Motor neuron (in vitro differentiated cells): ENCODE measurements at places on chromosomes 12 and 14.
A peak's percentile ranks its signal among the peaks of the same experiment; 100 is the strongest.

DNA sequence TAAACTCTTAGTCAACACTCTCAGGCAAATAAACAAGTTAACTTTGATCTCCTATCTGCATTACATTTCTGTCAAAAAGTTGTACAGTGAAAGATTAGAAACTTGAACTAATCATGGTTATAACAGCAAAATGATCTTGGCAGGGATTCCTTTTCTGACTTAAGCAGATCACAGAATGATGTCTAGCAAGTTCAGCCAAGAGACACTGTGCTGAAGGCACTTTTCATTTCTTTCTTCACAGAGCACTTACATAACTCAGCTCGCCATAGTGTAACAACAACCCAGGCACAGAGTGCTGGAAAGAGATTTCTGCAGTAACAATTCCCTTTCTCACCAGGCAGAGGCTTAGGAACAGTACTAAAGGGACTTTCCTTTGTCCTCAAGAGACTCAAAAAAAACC, 19.6 kb upstream of the CSRP2 start:
- ATAC-seq: no peak

- ATAC-seq: peak; percentile 99
Observed at GRCh38 chr14:59755409-59756135, 115.0 kb downstream of the RTN1 start.

DNA sequence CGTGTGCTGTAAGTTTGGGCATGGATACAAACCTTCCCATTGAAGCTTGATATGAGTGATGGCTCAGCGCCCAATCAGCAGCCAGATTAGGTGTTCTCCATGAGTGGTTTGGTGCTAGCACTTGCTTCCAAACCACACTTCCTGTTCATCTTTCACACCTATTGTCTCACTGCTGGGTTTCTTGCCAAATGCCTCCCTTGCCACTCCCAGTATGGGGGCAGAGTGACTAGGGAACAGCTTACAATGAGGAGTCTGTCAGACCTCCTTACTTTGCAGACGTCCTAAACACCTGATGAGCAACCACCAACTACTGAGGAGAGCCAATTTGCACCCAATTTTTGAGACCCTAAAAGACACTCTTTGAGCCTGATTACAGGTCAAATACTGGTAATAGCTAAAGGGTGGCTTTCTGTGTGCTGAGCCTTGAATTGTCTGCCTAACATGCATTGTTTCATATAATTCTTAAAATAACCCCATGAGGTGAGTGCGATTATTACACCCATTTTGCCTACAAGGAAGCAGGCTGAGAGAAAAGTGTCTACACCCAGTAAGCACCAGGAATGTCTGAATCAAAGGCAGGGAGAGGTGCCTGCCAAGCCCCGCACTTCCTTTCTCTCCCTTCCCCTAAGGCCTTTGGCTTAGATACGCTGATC, 48.4 kb upstream of the FOS start:
- ATAC-seq: no peak

- ATAC-seq: no peak
Observed at GRCh38 chr12:113853491-113853890, 112.6 kb downstream of the RBM19 start.

GRCh38 chr12:132386926-132387497, 57.6 kb upstream of the GALNT9 start:
- no peak for ATAC-seq

GRCh38 chr14:51442513-51443175, 202.6 kb downstream of the TMX1 start:
- ATAC-seq: no peak

DNA sequence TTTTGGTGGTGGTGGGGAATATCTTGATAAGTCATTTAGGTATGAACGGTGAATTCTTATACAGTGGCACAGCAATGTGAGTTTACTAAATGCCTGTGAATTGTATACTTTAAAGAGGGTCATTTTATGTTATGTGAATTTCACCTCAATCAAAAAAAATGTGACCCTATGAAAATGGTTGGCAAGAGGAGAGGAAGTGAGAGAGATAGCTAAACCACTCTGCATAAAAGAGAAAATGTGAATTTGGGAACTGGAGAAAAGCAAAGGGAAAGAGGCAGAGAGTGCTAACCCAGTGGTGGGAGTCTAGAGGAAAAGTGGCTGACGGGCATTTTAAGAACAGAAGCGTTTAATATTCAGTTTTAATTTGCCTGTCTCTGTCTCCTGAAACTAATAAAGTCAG, 93.8 kb downstream of the SLC38A6 start:
- ATAC-seq: no peak

GRCh38 chr14:31897581-31898186, 179.4 kb upstream of the ARHGAP5 start:
- ATAC-seq: peak; percentile 22

GRCh38 chr12:110937104-110937641, 16.8 kb upstream of the MYL2 start:
- peak; percentile 58 for ATAC-seq

DNA sequence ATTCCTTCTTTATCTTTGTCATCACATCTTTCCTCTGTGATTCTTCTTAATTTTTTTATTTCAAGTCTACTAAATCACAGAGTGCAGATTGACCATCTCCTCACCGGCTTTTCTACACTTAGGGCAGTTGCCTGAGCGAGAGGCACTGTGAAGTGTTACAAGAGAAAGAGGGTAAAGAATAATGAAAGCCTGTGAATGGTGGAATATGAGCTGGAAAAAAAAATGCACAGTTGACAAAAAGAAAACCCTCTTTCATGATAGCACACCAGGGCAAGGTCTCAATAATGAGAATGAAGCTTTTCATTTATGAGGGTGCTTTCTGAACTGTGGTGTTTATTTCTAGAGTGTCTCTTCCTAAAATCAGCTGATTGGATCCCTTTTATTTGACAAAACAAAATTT, 106.2 kb upstream of the PDE3A start:
- no peak for ATAC-seq

DNA sequence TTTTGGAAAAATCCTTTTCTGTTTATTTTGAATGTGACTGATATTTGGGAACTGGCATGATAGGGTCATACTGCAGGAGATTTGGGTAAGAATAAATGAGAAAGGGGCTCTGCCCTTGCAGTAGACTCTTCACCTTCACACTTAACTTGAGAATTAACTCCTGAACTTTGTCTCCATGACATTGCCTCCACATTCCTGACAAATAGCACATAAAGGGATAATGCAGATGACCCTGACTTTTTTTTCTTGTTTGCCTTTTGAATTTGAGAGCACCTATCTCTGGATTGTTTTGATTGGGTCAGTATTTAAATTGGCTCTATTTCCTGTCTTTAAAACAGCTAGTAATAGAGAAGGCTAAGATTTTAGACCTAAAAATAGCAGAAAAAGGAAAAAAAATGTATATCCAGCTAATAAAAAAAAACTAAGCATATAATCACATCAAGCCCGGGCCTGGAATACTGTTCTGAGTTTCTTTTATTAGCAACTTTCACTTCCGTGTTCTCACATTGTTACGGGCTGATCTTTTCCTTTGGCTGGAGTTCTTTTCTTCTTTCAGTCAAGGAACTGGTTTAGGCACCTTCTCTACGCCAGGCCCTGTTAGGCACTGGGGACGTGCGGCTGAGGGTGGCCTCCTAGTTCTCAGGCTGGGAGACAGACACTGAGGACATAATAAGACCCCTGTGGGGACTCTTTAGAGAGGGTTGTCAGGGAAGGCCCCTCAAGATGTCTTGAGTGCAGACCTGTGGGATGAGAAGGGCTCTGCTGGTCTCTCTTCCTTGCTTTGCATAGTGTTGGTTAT, 53.1 kb upstream of the GNPNAT1 start:
- ATAC-seq: no peak

GRCh38 chr12:89179245-89179644, 173.1 kb downstream of the DUSP6 start:
- no peak for ATAC-seq

GRCh38 chr14:44945264-44945663, 16.5 kb downstream of the KLHL28 start:
- ATAC-seq: no peak

GRCh38 chr14:92413379-92413778, 90.4 kb downstream of the SLC24A4 start:
- peak; percentile 26 for ATAC-seq

DNA sequence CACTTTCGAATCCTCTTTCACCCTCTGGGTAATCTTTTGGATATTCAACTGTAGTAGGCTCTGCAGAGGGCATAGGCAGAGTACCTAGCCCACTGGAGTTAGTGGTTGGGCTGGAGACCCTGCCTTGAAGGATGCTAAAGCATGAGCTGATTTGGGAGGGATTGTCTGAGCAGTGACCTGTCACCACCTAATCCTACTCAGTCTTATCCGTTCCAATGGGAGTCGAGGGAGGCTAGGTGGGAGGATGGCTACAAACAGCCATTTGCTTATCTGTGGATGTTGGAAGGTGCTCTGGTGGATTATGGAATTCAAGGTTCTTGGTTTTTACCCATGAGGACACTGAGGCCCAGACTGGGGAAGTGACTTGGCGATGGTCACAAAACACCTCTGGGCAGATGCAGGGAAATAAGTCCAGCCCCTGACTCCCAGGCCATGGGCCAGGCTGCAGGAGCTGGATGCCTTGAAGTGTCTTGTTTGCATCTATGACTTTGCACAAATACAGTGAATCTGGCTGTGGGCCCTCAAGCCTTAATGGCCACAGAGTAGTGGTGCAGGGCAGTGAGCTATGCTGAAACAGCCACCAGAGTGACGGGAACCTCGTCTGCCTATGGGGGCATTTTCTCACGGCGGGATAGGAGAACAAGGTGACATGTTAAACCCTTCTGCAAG, 3.7 kb downstream of the KMT5A start:
- no peak for ATAC-seq

GRCh38 chr14:61201171-61201570, 80.0 kb downstream of the TMEM30B start:
- ATAC-seq: no peak

DNA sequence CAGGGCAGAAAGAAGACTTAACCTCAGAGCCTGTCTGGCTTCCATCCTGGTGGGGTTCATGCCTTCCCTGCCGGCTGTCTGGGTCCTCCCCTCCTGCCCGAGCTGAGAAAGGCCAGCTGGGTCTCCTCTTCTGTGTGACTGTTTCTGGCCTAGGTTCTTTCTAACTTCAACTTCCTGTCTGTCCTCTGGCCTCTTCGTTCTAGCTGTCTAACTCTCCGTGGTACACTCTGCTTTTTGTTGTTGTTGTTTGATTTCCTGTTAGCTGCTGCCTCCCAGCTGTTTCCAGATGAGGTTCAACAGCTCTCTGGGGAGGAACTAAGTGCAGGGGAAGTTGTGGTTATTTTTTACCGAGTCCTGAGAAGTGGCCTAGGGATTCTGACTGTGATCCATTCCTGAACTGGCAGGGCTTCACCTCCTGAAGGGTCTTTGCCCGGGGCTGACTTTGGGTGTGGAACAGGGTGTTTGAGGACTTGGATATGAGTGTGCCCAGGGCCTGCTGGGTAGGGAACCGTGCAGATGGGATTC, 3.2 kb downstream of the MLXIP start:
- ATAC-seq: no peak

- no peak for ATAC-seq
Observed at GRCh38 chr12:96486751-96487613, 2.4 kb upstream of the CFAP54 start.

DNA sequence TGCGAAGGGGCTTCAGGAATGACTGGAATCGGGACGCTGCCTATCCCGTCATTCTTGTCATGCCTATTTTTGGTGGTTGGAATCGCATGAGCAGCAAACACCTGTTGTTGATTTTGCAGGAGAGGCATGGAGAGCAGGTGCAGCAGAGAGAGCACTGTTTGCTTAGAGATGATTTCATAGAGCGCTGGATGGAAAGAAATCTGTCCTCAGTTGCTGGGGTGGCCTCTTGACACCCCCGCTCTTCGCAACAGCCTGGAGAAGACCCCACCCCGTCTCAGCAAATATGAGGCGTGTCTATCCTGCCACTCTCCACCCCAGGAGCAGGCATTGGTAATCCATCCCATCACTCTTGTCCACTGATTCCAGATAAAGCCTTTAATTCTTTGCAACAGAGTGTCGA, 19.3 kb upstream of the NCOR2 start:
- no peak for ATAC-seq

DNA sequence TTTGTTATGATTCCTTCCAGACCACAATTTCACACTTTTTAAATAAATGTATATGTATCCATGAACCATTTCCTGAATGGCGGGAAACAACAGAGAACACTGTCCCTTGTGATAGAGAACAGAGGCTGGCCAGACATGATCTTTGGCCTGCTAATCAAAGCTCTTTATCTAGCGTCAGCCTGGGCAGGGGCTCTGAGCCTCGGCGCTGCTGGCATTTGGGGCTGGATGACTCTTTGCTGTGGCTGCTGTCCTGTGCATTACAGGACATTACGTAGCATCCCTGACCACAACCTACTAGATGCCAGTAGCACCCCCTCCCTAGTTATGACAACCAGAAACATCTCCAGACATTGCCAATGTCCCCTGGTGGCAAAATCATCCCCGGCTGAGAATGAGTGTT, 77.7 kb downstream of the DNAH10 start:
- no peak for ATAC-seq

DNA sequence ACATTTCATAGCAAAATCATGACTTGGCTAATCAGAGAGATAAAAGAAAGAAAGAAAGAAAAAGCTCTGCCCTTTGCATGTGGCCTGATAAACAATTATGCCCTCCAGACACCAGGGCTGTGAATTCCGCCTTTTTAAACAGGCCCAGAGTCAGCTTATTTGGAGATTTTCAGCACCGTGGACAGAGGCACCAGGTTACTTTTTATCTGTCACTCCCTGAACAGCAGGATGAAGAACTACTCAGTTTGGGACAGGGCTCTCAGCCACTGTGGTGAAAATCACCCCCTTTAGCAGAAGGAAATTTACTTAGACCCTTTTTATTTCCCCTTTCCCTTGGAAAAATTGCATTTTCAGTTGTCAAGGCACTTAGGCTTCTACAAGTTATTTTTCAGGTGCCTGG, 359.9 kb downstream of the NRXN3 start:
- ATAC-seq: no peak

GRCh38 chr12:22765421-22766130, 140.6 kb downstream of the ETNK1 start:
- no peak for ATAC-seq

GRCh38 chr12:121801595-121802484, 2.0 kb upstream of the SETD1B start:
- no peak for ATAC-seq

DNA sequence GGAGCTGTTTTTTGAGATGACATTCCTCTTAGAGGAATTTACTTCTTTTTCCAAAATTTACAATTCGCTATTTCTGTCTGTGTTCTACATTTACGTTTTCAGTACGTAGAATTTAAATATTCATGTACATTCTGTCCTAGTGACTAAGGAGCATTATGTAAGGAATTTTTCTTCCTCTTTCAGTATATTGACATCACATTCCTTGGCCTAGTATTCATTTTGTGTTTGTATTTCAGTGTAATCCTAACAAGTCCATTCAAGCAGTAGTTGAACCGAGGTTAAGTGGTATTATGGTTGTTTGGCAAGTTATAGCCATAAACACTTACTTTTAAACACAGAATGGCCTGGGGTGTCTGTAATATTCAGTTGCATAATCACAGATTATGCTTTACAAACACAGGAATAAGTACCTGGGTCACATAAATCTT, 465.2 kb downstream of the PCNX1 start:
- no peak for ATAC-seq

DNA sequence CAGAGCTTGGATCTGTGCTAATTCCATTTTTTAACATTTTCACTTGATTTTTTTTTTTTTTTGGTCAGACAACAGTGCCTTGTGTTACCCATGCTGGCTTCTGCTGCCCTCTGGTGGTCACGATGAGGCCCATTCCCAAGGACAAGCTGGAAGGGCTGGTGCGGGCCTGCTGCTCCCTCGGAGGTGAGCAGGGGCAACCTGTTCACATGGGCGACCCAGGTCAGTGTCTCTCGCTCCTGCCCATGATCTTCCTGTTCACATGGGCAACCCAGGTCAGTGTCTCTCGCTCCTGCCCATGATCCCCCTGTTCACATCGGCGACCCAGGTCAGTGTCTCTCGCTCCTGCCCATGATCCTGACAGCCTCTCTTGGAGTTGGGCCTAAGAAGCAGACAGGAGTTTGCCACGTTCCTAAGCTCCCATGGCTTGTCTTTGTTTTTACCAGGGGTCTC, 59.4 kb downstream of the DGLUCY start:
- peak; percentile 85 for ATAC-seq
